Stimulated activated naive B cell treated with anti-CD40 and anti-IgM and Interleukin-4, amounts not matched to agents 10 μg/mL and 1 μg/mL and 100 μg/mL, for 72 hours (primary cell): ENCODE measurements at places on chromosomes 1 and 21.

DNA sequence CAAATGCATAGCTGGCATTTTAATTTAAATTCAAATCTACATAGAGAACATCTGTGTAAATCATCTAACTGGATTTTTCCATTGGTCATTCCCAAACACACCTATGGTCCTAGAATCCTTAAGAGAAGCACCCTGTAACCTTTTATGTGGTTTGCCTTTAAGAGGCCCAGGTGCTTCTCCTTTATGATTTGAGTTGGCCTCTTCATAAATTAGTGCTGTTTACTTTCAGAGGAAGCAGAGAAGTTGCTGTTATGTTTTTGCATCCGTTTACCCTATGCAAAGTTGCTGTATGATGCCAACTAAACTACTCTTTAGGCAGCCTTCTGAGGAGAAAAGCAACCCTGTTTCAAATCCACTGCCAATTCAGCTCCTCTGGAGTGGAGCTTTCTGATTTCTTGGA lies 193.8 kb downstream of the HS2ST1 start:
- no peak overlapping the region for H3K4me3 ChIP-seq
- H3K36me3 ChIP-seq: peaks cover 7% of the 10 kb centered on the region
- DNase-seq: no peak
- no peaks in the 10 kb centered on the region for H3K4me1 ChIP-seq
- no peaks in the 10 kb centered on the region for H3K27me3 ChIP-seq

GRCh38 chr1:153535242-153536011 lies at the start of gene S100A6:
Gene S100A6, minus strand, starts transcription at chr1:153535991. Its CDS starts 652 bp downstream, at chr1:153535339.
- peaks cover 47% of the 10 kb centered on the region for H3K4me1 ChIP-seq
- no peak for DNase-seq
- H3K27ac ChIP-seq: peak within 1 kb of the TSS; percentile 97
- H3K4me3 ChIP-seq: peak within 1 kb of the TSS; percentile 96
- H3K36me3 ChIP-seq: peaks cover 16% of the 10 kb centered on the region
- no peaks in the 10 kb centered on the region for H3K27me3 ChIP-seq

GRCh38 chr1:236522937-236523703 lies 662 bp upstream of the LGALS8 start:
- no peaks in the 10 kb centered on the region for H3K27me3 ChIP-seq
- H3K27ac ChIP-seq: peak overlapping the region; percentile 99
- H3K4me1 ChIP-seq: peaks cover 12% of the 10 kb centered on the region

- peaks cover 9% of the 10 kb centered on the region for H3K27me3 ChIP-seq
- DNase-seq: no peak
- no peak overlapping the region for H3K27ac ChIP-seq
- no peak overlapping the region for H3K4me3 ChIP-seq
These were observed 14.4 kb upstream of the THEM5 start for GRCh38 chr1:151867765-151868411.

DNA sequence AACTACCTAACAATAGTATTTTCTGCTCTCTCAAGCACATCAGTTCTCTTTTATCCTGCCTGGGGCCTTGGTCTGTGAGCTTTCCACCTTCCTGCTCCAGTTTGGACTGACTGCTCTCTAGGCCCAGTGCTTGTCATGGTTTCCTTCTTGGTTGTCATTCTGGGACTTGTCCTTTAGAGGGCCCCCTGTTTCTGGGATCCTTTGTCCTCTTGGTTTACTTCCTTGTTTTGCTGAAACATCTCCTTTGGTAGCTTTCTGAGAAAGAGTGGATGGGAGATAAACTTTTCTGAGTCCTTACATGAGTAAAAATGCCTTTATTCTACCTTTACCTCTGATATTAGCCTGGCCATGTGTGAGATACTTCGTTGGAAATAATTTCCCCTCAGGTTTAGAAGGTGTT lies 4.7 kb downstream of the SLC1A7 start:
- H3K4me3 ChIP-seq: no peak overlapping the region
- H3K27me3 ChIP-seq: peaks cover 20% of the 10 kb centered on the region
- H3K27ac ChIP-seq: no peak overlapping the region
- peaks cover 11% of the 10 kb centered on the region for H3K36me3 ChIP-seq
- no peak for DNase-seq

- no peaks in the 10 kb centered on the region for H3K36me3 ChIP-seq
- peaks cover 55% of the 10 kb centered on the region for H3K27me3 ChIP-seq
- no peak for DNase-seq
- H3K27ac ChIP-seq: no peak overlapping the region
These were observed 3.3 kb downstream of the SOX13 start for GRCh38 chr1:204075890-204076846.

GRCh38 chr1:2496087-2496622 lies 20.1 kb downstream of the PLCH2 start:
- DNase-seq: peak; percentile 29
- H3K27me3 ChIP-seq: no peaks in the 10 kb centered on the region
- H3K4me3 ChIP-seq: peak overlapping the region; percentile 50
- no peaks in the 10 kb centered on the region for H3K36me3 ChIP-seq
- H3K27ac ChIP-seq: peak overlapping the region; percentile 80

DNA sequence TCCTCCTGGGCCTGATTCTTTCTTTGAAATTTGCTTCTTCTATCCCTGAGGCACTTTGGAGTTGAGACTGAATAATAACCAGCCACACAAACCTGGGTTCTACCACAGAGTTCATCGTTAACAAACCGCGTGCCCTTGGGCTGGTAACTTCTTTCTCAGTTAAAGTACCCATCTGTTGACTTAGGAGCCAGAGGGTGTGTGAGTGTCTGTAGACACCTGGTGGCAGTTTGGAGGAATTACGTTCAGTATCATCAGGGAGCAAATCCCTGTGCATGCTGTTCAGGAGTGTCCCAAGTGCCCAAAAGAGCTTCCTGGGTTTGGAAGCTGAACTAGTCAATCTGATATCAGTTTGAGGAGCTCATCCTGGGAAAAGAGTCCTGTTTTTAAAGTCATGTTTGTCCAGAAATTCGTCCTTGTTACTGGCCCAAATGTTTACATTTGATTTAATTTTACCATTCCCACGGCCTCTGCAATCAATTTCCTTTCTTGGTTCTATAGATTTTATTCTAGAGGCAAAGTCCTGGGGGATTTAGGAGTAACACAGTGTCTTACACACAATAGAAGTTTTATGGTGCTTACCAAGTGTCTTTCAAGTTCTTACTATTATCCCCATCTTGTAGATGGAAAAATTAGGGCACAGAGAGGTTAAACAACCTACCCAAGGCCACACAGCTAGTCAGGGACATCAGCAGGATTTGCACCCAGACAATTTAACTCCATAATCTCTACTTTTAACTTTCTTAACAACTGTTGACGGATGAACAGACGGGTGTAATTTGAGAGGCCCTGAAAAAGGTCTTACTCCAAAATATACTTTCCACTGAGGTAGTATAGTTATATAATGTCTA lies 26.7 kb upstream of the RPTN start:
- peak; percentile 17 for DNase-seq
- H3K4me3 ChIP-seq: no peak overlapping the region
- no peak overlapping the region for H3K27ac ChIP-seq
- peaks cover 20% of the 10 kb centered on the region for H3K27me3 ChIP-seq
- peaks cover 2% of the 10 kb centered on the region for H3K4me1 ChIP-seq
- no peaks in the 10 kb centered on the region for H3K36me3 ChIP-seq

DNA sequence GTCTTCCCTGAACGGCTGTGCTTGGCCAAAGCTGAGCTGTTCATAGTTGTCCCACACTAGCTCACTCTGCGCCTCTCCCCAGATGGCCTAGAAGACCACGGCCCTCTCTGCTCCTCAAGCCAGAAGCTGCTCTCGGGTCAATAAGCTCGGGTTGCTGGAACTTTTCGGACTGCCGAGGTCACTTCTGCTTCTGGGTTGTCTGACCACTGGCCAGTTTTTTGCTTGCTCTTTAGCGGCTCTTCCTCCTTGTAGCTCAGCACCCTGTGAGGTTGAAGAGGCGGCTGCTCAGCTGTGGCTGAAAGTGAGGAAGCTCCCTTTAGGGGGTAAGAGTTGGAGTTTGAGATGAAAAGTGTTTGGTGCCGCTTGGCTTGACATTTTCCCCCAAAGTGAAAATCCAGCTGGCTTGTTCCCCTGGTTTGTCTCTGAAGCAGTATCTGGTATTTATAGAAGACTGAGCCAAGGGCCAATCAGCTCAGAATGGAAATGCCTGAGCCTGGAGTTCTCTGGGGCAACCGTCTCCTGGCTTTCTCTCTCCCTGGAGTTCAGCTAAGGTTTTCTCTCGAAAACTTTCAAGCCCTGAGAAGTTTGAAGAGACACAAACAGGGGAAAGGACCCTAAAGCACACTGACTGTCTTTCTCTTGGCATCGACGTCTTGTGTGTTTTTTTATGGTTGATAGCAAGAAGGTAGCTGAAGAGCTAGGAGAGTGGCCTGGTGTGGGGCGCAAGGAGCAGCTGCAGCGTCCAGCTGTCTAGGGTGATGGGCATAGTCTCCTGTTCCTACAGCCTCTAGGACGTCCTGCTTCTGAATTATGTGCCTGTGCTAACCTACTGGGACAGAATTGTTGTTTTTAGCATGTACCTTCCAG lies 72.0 kb downstream of the SYT6 start:
- no peak overlapping the region for H3K4me3 ChIP-seq
- no peak overlapping the region for H3K27ac ChIP-seq
- DNase-seq: no peak
- H3K36me3 ChIP-seq: no peaks in the 10 kb centered on the region
- no peaks in the 10 kb centered on the region for H3K4me1 ChIP-seq

- no peak overlapping the region for H3K4me3 ChIP-seq
- no peaks in the 10 kb centered on the region for H3K4me1 ChIP-seq
- DNase-seq: no peak
- H3K27me3 ChIP-seq: no peaks in the 10 kb centered on the region
These were observed 38.0 kb downstream of the KCTD3 start for GRCh38 chr1:215605011-215605621.

DNA sequence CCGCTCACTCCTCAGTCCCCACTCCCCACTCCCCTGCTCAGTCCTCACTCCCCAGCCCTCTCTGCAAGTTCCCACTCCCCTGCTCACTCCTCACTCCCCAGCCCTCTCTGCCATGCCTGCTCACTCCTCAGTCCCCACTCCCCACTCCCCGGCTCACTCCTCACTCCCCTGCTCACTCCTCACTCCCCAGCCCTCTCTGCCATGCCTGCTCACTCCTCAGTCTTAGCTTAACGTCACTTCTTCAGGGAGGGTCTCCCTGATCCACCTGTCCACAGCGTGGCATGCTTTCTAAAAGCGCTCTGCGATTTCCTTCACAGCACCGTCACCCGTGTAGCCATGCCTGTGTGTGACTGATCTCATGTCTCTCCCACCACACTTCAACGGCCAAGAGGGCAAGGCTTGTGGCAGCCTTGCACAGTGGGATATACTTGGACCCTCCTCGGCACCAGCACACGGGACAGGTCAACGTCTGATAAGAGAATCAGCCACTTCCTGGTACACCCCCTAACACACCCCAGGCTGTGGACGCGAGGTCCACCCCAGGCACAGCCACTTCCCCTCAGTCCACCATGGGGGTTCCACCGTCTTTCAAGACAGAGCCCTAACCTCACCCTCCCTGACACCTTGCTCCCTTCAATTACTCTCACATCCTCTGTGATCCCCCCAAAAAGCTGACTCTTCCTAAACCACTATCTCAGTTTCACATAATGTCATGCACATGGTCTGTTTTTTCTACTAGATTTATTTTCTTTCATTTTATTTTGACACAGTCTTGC lies 14.0 kb downstream of the PRDM15 start:
- H3K27ac ChIP-seq: peak overlapping the region; percentile 15
- peak overlapping the region; percentile 47 for H3K4me3 ChIP-seq
- H3K4me1 ChIP-seq: peaks cover 38% of the 10 kb centered on the region
- no peaks in the 10 kb centered on the region for H3K27me3 ChIP-seq
- H3K36me3 ChIP-seq: peaks cover 14% of the 10 kb centered on the region

GRCh38 chr1:93955765-93956164 lies 46.5 kb upstream of the GCLM start:
- no peaks in the 10 kb centered on the region for H3K4me1 ChIP-seq
- peaks cover 22% of the 10 kb centered on the region for H3K27me3 ChIP-seq
- no peak overlapping the region for H3K4me3 ChIP-seq
- DNase-seq: no peak
- H3K27ac ChIP-seq: no peak overlapping the region

- no peak for DNase-seq
- H3K27me3 ChIP-seq: peaks cover 30% of the 10 kb centered on the region
- no peak overlapping the region for H3K4me3 ChIP-seq
- no peaks in the 10 kb centered on the region for H3K4me1 ChIP-seq
These were observed 13.5 kb downstream of the ATP1A2 start for GRCh38 chr1:160129046-160129445.

GRCh38 chr1:42175314-42176054 lies 10.9 kb upstream of the GUCA2A start:
- peaks cover 7% of the 10 kb centered on the region for H3K4me1 ChIP-seq
- no peak overlapping the region for H3K4me3 ChIP-seq
- no peak overlapping the region for H3K27ac ChIP-seq
- DNase-seq: no peak
- H3K27me3 ChIP-seq: peaks cover 5% of the 10 kb centered on the region

DNA sequence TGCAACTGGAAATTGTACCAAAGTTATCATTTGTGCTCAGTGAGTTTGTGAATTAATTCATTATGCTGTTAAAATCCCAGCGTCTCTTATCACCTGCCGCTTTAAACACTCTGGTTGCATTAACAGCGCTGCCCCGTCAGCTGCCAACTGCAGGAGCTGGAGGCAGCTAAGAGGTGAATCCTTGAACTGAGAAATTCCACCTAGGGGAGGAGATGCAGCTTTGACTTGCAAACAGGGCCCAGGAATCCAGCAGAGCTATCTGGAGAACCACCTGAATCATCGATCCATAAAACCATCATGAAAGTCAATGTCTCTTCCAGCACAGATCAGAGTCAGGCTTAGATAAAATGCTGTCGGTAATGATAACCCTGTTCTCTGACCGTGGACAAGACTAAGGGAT lies 140.7 kb upstream of the PTBP2 start:
- no peak for DNase-seq
- no peak overlapping the region for H3K4me3 ChIP-seq
- no peaks in the 10 kb centered on the region for H3K4me1 ChIP-seq
- H3K27me3 ChIP-seq: no peaks in the 10 kb centered on the region
- H3K36me3 ChIP-seq: no peaks in the 10 kb centered on the region
- H3K27ac ChIP-seq: no peak overlapping the region
